DND-41 (cell line): ENCODE measurements at places on chromosomes 2 and 18.

GRCh38 chr2:26588576-26588975 is 52.6 kb downstream of the CIB4 start:
- peaks cover 7% of the 10 kb centered on the region for H3K27me3 ChIP-seq
- H3K4me3 ChIP-seq = no peak overlapping the region
- no peak for DNase-seq
- H3K4me1 ChIP-seq = no peaks in the 10 kb centered on the region

DNA sequence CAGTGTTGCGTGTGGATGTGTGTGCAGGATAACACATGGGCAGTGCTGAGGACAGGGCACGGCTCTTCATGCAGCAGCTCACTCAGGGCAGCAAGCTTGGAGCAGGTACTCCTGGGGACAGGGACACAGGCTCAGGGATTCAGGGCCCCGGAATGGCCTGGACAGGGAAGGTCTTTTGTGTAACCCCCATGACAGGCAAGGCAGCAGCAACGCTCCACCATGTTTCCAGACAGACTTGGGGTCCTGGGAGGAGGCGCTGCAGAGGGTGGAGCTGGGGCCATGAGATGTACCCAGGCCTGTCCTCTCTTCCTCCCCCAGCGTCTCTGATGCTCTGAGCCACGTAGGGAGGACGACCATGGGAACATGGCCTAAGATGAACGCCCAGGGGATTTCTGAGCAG is 58.3 kb downstream of the ADNP2 start:
- peak overlapping the region; percentile 59; the same call in 1 of the 2 replicates for H3K27ac ChIP-seq
- 0 out of 2 replicates have a peak, but pooled peaks cover 3% of the 10 kb centered on the region for H3K36me3 ChIP-seq
- peaks cover 20% of the 10 kb centered on the region for H3K4me1 ChIP-seq
- no peak overlapping the region for H3K4me3 ChIP-seq
- DNase-seq = no peak

DNA sequence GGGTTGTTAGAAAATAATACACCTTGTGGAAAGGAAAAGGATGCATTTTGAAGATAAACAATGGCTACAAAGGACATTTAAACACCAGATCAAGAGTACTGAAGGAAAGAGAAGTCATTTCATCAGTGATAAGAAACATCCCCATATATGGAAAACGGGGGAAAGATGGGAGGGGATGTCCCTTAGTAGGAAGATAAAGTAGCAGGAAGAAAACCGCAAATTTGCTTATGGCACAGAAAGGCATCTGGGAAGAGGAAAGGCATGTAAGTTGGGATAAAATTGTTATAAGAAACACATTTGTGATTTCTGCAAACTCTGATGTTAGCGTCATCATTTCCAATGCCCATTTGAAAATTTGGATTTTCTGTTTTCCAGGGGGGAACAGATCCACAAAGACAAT is 10.5 kb upstream of the LYPD1 start:
- H3K27me3 ChIP-seq = no peaks in the 10 kb centered on the region
- H3K27ac ChIP-seq = no peak overlapping the region
- H3K36me3 ChIP-seq = no peaks in the 10 kb centered on the region
- H3K4me1 ChIP-seq = no peaks in the 10 kb centered on the region
- DNase-seq = no peak

DNA sequence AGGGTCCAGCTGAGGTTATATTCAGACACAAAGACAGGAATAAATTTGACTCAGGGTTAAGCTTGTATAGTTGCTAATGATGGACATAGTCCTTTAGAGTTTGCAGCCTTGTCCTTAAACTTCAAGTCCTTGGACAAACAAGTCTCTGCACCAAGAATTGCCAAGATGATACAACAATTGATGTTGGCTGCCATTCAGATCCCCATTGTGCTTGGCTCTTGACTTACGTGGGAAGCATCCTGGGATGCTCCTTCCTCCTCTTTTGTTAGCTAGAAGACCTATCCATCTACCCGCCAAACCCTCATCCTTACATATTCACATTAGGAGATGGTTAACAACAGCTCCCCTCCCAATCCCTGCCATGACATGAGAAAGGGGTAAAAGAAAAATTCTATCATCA is 115.6 kb downstream of the RDH14 start:
- no peaks in the 10 kb centered on the region for H3K27me3 ChIP-seq
- no peak for DNase-seq
- no peak overlapping the region for H3K27ac ChIP-seq
- no peak overlapping the region for H3K4me3 ChIP-seq

- H3K4me1 ChIP-seq = 0 out of 2 replicates have a peak, but pooled peaks cover 6% of the 10 kb centered on the region
- H3K4me3 ChIP-seq = no peak overlapping the region
- H3K27me3 ChIP-seq = no peaks in the 10 kb centered on the region
- H3K36me3 ChIP-seq = peaks cover 68% of the 10 kb centered on the region
- H3K27ac ChIP-seq = peak overlapping the region; percentile 35
Measured at GRCh38 chr18:13471971-13472628, 253.5 kb downstream of the LDLRAD4 start.

GRCh38 chr2:3779496-3780049 is 76.2 kb downstream of the DCDC2C start:
- no peak for DNase-seq
- H3K27me3 ChIP-seq = no peaks in the 10 kb centered on the region
- H3K4me1 ChIP-seq = peaks cover 4% of the 10 kb centered on the region; the same call in 1 of the 2 replicates

DNA sequence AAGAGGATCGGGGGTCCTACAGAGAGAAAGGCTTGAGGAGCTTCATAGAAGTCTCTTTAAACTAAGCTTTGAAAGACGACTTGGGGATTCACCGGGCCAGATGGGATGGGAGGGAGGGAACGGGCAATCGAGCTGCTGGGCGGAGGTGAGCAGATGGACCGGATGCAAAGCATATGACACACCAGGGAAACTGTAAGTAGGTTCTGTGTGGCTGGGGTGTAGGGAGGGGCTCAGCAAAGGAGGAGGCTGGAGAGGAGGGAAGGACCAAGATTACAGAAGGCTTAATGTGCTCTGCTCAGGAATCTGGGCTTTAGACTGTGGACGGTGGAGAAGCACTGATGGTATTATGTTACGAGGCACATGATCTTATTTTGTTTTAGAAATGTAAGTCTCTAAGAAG is 131.5 kb downstream of the MAIP1 start:
- H3K4me1 ChIP-seq = no peaks in the 10 kb centered on the region
- H3K27me3 ChIP-seq = peaks cover 16% of the 10 kb centered on the region
- no peak for DNase-seq
- H3K4me3 ChIP-seq = no peak overlapping the region

DNA sequence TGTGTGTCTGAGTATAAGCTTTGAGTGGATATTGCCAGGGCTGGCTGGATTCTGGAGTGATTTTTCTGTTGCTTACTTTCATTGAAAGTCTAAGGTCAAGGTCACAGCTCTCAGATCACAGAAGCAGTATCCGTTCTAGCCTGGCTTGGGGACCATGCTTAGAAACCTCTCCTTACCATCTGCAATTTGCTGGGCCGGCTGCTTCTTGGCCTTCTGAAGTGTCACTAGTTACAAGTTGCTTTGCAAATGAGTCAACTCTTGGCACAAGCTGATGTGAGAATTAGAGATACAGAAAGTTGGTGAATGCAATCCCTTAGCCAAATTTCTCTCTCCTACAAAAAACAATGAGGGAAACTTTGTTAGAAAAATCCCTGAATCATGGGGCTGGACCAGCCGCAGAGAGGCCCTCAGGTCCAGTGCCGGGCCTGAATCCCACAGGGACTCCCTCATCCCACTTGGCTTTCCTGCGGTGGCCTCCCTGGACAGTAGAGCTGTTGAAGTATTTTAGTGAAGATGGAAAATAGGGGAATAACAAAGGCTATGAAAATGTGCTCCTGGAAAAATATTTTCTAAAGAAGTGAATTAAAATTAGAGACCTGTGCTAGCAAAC is 92.7 kb upstream of the CNGA3 start:
- no peak overlapping the region for H3K27ac ChIP-seq
- no peaks in the 10 kb centered on the region for H3K27me3 ChIP-seq
- no peaks in the 10 kb centered on the region for H3K36me3 ChIP-seq
- no peaks in the 10 kb centered on the region for H3K4me1 ChIP-seq

DNA sequence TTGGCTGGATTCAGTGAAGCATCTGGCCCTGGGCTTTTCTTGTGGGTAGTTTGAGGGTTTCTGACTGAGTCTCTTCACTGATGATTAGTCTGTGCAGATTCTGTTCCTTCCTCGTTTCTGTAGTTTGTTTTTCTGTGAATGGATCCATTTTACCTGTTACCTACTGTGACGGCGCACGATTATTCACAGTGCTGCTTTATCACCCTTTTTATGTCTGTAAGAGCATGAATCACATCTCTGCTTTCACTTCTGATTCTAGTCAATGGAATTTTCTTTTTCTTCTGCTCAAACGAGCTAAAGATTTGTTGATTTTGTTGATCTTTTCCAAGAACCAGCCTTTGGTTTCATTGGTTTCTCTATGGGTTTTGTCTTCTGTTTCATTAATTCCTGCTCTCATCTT is 60.8 kb downstream of the SLC66A2 start:
- H3K4me1 ChIP-seq = no peaks in the 10 kb centered on the region
- H3K27me3 ChIP-seq = no peaks in the 10 kb centered on the region
- no peak overlapping the region for H3K4me3 ChIP-seq
- H3K27ac ChIP-seq = no peak overlapping the region
- DNase-seq = no peak

DNA sequence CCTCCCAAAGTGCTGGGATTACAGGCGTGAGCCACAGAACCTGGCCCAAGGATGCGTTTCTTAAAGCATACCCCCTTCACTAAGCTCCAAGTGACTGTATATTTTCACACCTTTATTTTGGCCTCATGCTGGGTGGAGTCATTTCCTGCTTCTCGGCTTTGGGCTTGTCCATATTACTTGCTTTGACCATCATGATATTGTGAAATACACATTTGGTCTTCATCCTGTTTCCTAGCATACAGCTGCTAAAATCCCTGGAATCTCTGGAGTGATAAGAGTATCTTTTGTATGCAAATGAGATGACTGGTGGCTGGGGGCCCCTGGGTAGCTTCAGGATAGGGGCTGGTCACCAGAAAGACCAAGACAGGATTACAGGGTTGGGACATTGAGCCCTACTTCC is 17.6 kb upstream of the COLEC12 start:
- H3K4me1 ChIP-seq = no peaks in the 10 kb centered on the region
- DNase-seq = no peak
- H3K4me3 ChIP-seq = no peak overlapping the region
- no peak overlapping the region for H3K27ac ChIP-seq
- H3K36me3 ChIP-seq = no peaks in the 10 kb centered on the region

- no peaks in the 10 kb centered on the region for H3K27me3 ChIP-seq
- DNase-seq = no peak
- H3K4me3 ChIP-seq = no peak overlapping the region
- no peak overlapping the region; the same call in 1 of the 2 replicates for H3K27ac ChIP-seq
- peaks cover 17% of the 10 kb centered on the region for H3K36me3 ChIP-seq
Measured at GRCh38 chr2:177243476-177243875, 21.1 kb downstream of the NFE2L2 start.

GRCh38 chr2:219798430-219798829 is 171.0 kb downstream of the SLC4A3 start:
- H3K27ac ChIP-seq = no peak overlapping the region
- no peaks in the 10 kb centered on the region for H3K36me3 ChIP-seq
- H3K4me3 ChIP-seq = no peak overlapping the region
- no peaks in the 10 kb centered on the region for H3K27me3 ChIP-seq
- DNase-seq = no peak
